HT-29 (cell line): ENCODE measurements at places on chromosomes 13 and 19. TPM values are rescaled to one million over a fixed set of nuclear protein-coding genes. Genes with fewer than 3 reads are reported as not detected.

DNA sequence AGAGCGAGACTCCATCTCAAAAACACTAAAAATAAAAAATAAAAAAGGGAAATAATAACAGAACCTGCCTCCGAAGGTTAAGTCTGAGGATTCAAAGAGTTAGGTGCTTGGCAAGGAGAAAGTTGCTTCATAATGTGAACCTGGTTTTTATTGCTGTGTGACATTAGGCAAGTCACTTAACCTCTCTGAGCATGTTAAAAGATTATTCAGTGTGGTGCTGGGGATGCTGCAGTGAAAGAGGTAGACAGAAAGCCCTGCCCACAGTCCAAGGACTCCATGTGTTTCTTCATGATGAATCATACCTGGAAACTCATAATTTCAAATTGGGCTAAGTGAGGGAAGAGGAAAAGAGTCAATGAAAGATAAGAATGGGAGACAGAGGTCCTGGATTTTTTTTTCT lies 2.4 kb downstream of the IL27RA start:
- no peak for DNase-seq

GRCh38 chr19:50362656-50363424 lies 2.6 kb downstream of the NAPSA start:
- no peak for DNase-seq

GRCh38 chr13:71853725-71854124 lies 13.3 kb downstream of the DACH1 start:
- DNase-seq: no peak

- no peak for DNase-seq
Observed at GRCh38 chr13:45575830-45576180, 39.7 kb downstream of the ERICH6B start.

- DNase-seq: no peak
Observed at GRCh38 chr13:104837756-104838155, 1697.7 kb downstream of the EFNB2 start.

DNA sequence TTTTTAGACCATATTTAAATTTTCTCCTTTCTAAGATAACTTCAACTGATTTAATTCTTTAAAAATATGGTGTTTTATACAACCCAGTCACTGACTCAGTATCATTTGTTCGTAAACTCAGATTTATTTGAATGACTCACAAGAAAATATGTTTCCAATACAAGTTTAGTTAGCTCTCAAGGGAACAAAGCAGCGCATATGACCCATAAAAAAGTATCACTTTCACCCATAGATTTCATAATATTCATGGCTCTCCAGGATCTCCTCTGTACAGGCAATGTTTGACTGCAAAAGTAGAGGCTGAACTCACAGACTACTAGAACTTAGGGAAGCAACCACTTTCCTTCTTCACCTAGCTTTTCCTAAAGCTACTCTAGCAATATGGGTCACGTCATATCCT lies 405.6 kb upstream of the PCDH9 start:
- DNase-seq: no peak

- peak; percentile 55 for DNase-seq
Observed at GRCh38 chr13:33150126-33150525, 133.9 kb downstream of the KL start.

- no peak for DNase-seq
Observed at GRCh38 chr13:43245374-43245964, 222.1 kb downstream of the DNAJC15 start.

DNA sequence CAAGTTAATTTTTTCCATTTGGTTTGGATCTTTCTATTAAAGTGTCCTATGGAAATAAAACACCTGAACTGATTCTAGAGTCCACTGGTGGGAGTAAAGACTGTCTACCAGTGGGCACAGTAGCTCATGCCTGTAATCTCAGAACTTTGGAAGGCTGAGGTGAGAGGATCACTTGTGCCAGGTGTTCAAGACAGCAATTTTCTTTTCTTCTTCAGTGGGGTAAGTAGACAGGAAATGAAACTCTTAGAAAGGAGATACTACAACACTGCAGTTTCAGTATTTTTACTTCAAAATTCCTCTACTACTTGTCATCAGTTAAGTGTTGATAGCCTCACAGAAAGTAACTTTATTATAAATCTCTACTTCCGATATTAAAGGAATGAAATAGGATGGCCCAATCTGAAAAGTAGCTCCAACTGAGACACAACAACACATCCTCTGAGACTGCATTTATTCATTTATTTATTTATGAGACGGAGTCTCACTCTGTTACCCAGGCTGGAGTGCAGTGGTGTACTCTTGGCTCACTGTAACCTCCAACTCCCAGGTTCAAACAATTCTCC lies 26.3 kb downstream of the DNMT1 start:
- no peak for DNase-seq

GRCh38 chr19:19096641-19097627 lies 33.1 kb downstream of the SLC25A42 start:
- DNase-seq: peak; percentile 50

- no peak for DNase-seq
Observed at GRCh38 chr13:35698911-35699576, 222.6 kb upstream of the MAB21L1 start.

DNA sequence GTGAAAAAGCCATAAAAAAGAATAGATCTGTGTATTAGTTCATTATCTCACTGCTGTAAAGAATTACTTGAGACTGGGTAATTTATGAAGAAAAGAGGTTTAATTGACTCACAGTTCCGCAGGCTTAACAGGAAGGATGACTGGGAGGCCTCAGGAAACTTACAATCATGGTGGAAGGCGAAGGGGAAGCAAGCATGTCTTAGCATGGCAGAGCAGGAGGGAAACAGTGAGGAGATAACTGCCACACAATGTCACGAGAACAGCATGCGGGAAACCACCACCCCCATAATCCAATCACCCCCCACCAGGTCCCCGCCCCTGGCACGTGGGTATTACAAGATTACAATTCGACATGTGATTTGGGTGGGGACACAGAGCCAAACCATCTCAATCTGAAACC lies 39.1 kb upstream of the EEF1AKMT1 start:
- DNase-seq: no peak

- no peak for DNase-seq
Observed at GRCh38 chr13:32589471-32589870, 3.2 kb downstream of the PDS5B start.

GRCh38 chr19:12833738-12834565 lies 427 bp downstream of the RTBDN start:
- DNase-seq: no peak

- no peak for DNase-seq
Observed at GRCh38 chr19:49968279-49968922, 7.4 kb upstream of the SIGLEC11 start.

DNA sequence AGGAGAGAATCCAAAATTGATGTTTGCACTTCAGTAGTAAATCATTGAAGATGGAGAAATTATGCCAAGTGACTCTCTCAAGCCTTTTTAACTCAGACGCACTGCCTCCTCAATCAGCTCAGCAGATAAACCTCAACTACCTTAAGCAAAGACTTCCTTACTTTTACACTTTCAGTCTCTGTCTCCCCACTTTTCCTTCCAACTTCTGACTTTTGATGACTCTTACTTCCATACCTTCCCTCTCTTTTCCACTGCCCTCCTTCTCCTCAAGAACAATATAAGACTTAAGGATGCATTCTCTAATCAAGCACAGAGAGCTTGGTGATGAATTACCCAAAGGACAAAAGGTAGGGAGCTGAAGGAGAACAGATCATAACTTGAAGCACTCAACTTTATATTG lies 4.8 kb upstream of the DACH1 start:
- no peak for DNase-seq

DNA sequence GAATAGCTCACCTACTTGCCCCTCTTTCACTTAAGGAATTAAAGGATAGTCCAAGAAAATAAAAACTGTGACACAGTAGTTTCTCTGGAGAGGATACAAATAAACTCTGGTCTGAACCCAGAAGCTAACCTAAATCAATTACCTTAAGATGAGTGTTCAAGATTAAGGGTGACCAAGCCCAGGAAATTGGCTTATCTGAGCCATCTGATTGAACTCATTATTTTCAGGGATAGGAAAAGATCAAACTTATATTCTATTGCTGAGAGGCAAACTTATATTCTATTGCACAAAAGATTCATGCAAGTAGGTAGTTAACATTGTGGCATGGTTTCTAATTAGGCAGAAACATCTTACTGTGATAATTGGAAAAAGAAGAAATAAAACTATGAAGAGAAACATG lies 175.1 kb downstream of the DCLK1 start:
- no peak for DNase-seq

DNA sequence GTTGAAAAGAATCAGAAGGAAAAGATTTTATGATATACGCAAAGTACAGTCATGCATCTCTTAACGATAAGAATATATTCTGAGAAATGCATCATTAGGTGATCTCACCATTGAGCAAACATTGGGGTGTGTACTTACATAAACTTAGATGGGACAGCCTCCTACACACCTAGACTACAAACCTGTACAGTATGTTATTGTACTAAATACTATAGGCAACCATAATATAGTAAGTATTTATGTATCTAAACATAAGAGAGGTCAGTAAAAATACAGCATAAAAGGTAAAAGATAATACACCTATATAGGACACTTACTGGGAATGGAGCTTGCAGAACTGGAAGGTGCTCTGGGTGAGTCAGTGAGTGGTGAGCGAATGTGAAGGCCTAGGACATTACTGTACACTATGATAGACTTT lies 254.6 kb downstream of the SPRY2 start:
- DNase-seq: peak; percentile 79

DNA sequence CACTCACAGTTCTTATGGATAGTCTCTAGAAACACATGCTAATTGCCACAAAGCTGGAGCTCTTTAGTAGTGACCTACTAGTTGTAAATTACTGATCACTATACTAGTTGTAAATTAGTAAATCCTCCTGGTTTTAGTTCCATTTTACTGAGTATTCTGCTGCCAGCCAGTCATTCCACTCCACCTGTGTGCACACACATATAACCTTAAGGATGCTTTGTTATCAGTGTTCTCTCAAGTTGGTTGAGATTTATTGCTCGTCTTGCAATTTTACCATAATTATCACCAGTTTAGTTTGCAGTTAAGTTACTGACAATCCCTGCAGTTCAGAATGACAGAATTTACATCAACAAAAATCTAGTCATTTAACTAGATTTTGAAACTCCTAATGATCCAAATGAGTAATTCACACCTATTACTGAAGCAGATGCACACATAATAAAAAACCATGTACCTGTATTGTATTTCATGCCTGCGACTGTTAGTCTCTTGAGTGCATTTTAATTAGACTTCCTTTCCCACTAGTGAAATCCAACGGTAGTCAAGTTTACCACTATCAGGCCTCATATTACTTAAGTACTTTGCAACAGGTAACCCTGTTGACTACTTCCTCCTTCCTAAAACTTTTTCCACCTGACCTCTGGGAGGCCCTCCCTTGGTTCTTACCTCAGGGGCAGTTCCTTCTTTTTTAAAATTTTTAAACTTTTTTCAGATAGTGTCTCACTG lies 7.6 kb downstream of the TPT1 start:
- DNase-seq: no peak

GRCh38 chr13:110330491-110331011 lies 23.5 kb downstream of the COL4A2 start:
- DNase-seq: no peak

GRCh38 chr13:35714588-35715377 lies 238.3 kb upstream of the MAB21L1 start:
- DNase-seq: no peak

DNA sequence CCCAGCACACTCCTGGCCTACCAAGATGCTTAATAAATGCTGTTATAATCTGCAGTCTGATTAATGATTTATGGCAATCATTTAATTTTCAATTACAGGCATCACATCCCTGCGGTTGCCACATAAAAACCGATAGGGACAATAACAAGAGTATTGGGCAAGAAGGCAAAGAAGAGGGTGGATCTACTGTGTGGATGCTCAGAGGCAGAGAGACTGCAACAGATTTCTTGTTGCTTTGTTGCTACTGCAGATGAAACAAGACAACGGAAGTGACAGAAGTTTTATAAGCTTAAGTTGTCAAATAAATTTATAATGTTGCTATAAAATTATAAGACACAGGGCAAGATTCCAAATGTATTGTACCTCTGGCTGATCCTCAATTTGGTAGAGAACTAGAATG lies 154.8 kb downstream of the ABCC4 start:
- DNase-seq: peak; percentile 75

GRCh38 chr19:4413588-4413987 lies 11.1 kb downstream of the CHAF1A start:
- DNase-seq: no peak

GRCh38 chr13:32535748-32536147 lies 2.8 kb downstream of the N4BP2L2 start:
- DNase-seq: no peak

GRCh38 chr19:49097453-49098288 lies 12.4 kb downstream of the SNRNP70 start:
- DNase-seq: peak; percentile 94

DNA sequence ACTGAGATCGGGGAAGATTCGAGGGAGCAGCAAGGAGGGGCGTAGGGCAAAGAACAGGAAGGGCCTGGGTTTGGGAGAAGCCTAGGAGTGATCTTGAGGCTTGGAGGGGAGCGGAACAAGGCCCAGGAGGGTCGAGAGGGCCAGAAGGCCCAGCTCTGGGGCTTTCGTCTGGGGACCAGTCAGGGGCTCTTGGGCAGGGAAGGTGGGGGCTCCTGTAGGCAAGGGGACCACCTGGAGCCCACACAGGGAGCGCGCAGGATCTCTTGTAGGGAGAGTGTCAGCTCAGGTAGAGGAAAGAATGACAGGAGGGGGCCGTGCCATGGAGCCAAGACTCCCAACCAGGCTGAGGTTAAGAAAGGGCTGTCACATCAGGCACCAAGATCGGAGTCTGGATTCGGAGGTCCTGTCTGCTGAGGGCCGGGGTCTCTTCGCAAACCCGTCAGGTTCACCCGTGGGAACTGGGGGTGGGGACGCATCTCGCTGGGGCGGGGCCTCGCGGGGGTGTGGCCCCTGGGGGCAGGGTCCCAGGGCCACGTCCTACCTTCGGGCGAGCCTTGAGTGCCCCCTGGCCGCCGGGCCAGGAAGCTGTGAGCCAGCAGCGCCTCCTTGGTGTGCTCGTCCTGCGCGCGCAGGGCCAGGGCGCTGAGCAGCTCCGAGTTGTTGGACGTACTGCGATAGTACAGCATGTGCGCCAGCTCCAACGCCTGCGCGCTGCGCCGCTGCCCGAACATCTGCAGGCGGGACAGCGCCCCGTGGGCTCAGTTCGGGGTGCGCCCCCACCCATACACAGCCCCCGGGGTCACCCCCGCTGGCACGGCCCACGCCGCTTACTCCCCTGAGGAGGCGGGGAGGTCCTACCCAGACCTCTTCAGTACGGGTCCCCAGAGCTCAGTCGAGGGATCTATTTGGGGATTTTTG lies 8.4 kb downstream of the EMP3 start:
- DNase-seq: peak; percentile 99

Gene KIR2DL1
- total RNA-seq: not detected in 2 replicates

Gene FCGBP
- 10.1 and 14.8 TPM in 2 replicates for total RNA-seq

Gene GDF15
- 529 and 584 TPM in 2 replicates for total RNA-seq

Gene FFAR3
- total RNA-seq: not detected in 2 replicates

Gene KMT2B
- 29.3 and 30.9 TPM in 2 replicates for total RNA-seq

Gene LENG1
- total RNA-seq: 12.9 and 14.9 TPM in 2 replicates

Gene SIGLEC9
- not detected in 2 replicates for total RNA-seq

Gene RASA3
- total RNA-seq: 24.9 and 25.1 TPM in 2 replicates
